ELF-1 (cell line): ENCODE measurements at places on chromosomes 11 and 22.

GRCh38 chr11:88281317-88281712 is 56.2 kb downstream of the CTSC start:
- no peak for DNase-seq

DNA sequence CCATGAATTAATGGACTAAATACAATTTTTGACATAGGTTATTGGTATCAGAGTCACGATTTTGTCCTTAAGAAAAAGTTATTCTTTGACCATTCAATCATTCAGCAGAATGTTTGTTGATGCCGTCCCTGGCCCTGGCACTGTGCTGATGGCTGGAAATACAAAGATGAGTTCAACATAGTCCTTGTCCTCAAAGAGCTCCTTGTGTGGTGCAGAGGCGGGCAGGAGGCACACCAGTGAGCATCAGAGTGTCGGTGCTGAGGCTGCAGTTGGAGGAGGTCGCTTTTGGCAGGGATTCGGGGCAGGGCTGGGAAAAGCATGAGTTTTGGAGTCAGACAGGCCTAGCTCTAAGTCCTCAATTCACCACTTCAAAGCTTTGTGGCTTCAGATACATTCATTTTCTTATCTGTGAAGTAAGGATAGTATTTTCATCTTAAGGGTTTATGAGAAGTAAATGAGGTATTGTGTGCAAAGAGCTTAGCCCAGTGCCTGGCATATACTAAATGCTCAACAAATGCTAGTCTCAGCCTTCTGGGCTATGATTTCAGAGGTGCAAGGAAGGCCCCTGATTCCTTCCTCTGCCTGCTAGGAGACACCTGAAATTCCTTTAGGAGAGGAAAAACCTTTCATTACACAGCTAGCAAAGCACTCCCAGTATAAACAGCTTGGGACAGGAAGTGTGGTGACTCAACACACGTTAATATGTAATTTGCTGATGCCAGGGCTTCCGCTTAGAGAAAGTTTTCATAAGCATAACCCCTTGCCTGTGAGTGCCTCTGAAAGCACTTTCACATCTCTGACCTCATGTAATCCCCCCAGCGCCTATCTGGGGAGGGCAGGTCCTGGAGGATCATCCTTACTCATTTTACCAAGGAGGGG is 113.8 kb downstream of the NECTIN1 start:
- no peak for DNase-seq

DNA sequence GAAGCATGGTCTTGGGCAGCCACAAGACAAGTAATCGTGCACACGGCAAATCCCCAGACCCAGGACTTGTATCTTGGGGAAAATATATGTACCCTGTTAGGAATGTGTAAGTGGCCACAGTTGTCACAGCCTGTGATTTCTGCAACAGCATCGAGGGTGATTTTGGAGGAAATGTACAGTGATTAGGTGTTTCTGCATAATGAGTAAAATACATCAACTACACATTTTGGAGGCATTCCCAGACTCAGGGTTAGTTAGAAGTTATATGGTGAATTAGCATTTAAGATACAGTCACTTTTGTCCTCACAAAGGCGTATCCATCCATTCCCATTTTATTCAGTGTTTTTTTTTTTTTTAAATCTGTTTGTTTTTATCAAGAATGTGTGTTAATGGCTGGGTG is 28.4 kb downstream of the SUSD2 start:
- DNase-seq = no peak

DNA sequence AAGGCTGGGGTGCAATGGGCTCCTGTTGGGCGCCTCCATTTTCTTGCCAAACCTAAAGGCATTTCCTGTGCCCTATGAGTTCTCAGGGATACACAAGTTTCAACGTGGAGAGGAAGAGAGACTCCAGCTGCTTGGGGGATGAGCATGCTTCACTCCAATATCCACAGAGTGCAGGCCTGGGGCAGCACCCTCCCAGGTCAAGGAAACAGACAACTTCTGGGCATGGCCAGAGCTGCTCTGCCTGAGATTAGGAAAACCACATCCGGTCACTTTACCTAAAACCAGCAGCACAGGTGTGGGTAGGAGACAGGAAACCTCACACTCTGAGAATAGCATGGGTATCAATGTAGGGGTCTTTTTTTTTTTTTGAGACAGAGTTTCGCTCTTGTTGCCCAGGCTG is 28.7 kb downstream of the TMEM184B start:
- no peak for DNase-seq

DNA sequence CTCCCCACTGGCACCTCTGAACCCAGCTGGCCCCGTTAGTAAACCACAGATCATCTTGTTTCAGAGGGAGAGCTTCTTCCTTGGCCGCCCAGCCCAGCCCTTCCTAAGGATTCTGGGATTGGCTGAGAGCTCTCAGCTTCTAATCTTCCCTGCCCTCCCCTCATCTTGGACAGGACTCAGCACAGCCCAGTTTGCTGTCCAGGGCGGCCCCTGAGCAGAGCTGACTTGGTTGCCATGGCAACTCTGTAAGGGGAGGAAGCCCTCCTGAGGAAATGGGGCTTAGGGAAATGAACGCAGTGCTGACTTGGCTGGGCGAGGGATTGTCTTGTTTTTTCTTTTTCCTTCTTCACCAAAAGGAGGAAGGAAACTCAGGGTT is 4.6 kb downstream of the APOL4 start:
- peak; percentile 77 for DNase-seq

- DNase-seq = no peak
These were observed 96.2 kb downstream of the RNF169 start for GRCh38 chr11:74844865-74845264.

- no peak for DNase-seq
These were observed 33.0 kb upstream of the SOX10 start for GRCh38 chr22:38017272-38017920.
